ENCODE measurements at places on chromosomes 11 and 22.

- DNase-seq: no peak
Observed at GRCh38 chr11:128549256-128549944, 38.0 kb downstream of the ETS1 start.

GRCh38 chr22:30252411-30253204 lies 6.0 kb upstream of the LIF start:
- DNase-seq: peak; percentile 51

DNA sequence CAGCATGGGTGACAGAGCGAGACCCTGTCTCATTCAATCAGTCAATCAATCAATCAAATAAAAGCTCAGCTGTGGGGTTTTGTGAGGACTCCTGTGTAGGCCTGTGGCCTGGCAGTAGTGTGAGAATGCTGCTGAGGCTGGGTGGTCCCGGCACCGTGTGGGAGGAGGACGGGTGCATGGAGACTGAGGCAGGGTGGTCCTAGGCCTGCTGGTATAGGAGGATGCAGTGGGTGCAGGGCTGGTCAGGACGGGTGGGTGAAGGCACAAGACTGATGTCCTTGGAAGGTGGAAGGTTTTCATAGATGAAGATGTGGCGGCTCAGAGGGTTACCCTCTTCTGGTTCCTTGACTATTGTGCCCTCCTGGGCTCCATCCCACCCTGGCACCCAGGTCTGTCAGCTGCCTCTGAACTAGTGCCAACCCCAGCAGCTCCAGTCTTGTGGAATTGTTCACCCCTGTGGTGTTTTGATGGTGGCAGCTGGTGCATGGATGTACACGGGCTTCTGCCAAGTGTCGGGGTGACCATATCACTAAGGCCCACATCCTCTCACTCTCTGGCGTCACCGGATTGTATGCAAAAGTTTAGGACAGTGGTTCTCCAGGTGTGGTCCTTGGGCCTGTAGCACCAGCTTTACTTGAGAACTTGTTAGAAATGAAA lies 23.7 kb downstream of the TANGO2 start:
- DNase-seq: no peak

DNA sequence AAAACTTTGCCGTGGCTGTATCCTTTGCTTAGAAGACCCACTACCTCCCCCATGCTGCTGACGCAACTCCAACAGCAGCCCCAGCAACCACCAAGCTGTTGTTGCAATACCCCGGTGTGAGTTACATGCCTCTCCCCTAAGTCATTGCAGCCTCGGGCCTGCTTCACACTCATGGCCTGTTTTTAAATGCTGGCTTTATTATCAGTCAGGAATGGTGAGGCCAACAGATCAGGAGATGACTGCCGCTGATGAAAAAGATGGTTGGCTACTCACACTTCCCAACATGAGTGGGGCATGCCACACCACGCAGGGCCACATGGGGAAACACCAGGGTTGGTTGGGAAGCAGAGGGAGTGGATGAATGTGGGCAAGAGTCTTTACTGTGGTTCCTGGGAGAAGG lies 171.5 kb upstream of the SYT13 start:
- DNase-seq: no peak

DNA sequence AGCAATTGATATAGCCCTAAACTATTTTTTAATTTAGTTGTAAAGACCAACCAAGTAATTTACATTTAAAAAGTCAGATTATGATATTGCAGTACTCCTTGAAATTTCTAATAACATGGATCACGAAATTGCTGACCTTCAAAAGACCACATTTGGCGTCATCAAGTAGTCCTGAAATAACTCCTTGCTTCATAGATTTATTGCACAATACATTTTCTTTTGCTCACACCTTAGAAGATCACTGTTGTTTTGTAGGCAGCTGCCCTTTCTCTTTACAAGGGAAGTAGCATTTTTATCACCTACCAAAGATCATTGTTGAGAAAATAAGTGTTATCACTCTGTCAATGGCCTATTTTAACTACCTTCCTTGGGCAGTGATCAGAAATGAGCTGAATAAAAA lies 815.8 kb downstream of the METTL15 start:
- no peak for DNase-seq

- DNase-seq: no peak
Observed at GRCh38 chr11:27563201-27563600, 56.6 kb upstream of the LIN7C start.

GRCh38 chr22:44535362-44536095 lies 37.5 kb upstream of the RTL6 start:
- DNase-seq: no peak

GRCh38 chr22:19802894-19803735 lies 42.5 kb downstream of the TBX1 start:
- no peak for DNase-seq

DNA sequence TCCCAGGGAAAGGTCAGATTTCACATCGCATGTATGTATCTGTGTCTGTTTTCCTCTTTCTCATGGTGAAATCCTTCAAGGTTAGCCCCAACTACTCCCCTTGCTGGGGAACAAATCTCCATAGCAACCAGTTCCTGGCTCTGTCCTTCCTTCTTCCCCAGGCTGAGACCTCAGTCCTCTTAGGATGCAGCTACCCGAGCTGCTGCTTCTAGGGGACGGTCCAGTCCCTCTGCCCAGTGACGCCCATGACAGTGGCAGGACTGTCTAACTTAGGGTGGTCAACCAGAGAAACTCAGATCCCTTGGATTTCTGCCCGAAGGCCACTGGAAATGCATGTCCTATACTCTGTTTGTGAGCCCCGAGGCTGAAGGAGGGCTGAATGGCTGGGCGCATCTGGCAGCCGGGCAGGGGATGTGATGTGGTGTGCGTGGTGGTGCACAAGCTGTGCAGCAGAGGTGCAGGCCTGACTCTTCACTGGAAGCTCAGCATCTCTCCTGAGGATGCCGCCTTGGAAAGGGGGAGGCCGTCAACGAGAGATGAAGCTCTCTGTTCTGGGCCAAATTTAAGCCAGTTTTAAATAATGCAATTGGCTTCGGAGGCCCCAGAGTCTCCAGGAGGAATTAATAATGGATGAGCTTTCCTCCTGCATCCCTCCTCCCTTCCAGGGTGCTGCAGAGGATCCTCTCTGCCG lies 118.7 kb upstream of the B3GAT1 start:
- DNase-seq: no peak

DNA sequence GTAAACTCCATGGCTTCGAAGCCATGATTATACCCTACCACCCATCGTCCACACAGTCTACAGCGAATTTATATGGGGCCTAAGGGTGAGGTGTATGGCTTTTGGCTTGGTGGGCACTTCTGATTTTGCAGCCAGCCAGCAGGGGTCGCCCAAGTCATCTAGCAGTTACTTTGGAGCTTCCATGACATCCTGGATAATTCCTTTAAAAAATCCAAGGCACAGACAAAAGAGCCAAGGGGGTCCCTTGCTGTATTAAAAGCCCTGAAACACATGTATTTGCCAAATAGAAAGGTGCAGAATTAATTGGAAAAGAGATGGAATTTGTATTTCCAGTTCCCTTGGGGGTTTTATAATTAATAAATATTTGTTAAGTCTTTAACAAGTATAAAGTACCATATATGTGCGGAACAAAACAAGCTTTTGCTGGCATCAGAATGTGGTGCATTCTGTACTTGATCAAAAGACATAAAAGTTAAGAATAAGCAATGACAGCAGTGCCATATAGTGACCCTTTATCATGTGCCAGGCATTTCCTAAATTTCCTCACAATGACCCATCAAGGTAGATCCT lies 132.8 kb upstream of the PITPNB start:
- DNase-seq: peak; percentile 52

All from suppressor macrophage treated with lipopolysaccharide for 1 hour (primary cell).